ENCODE measurements at places on chromosomes 2 and 18. TPM values are rescaled to one million over a fixed set of nuclear protein-coding genes. Genes with fewer than 3 reads are reported as not detected.

ACTG2 gene
- total RNA-seq: 110 TPM

RASGRP3 gene
- total RNA-seq: 1.9 TPM

LAPTM4A gene
- total RNA-seq: 108 TPM

VWA3B gene
- total RNA-seq: not detected

SLC14A1 gene
- not detected for total RNA-seq

DNA sequence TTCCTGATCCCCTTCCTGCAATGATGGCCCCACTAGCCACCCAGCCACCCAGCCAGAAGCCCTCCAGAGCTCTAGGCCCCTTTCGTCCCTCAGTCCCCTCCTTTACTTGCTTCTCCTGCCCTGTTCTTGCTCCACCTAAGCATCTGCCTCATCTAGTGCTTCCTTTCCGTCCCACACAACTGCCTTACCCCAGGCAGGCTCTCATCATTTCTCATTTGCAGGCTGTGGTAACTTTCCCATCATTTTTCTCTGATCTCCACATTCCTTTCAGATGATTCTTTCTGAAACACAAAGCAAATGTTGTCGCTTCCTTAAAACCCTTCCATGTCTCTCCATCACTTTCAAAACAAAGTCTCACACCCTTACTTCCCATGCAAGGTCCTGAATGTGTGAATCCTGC lies 459.8 kb downstream of the METTL4 start:
- no peak overlapping the region for H3K4me3 ChIP-seq
- no peaks in the 10 kb centered on the region for H3K4me1 ChIP-seq
- no peak for DNase-seq
- H3K36me3 ChIP-seq: no peaks in the 10 kb centered on the region

- H3K27ac ChIP-seq: peak overlapping the region; percentile 96
- H3K36me3 ChIP-seq: no peaks in the 10 kb centered on the region
- H3K4me1 ChIP-seq: peaks cover 14% of the 10 kb centered on the region
- DNase-seq: no peak
- peak overlapping the region; percentile 94 for H3K4me3 ChIP-seq
Observed at GRCh38 chr18:21741562-21742314, 1.1 kb downstream of the MIB1 start.

DNA sequence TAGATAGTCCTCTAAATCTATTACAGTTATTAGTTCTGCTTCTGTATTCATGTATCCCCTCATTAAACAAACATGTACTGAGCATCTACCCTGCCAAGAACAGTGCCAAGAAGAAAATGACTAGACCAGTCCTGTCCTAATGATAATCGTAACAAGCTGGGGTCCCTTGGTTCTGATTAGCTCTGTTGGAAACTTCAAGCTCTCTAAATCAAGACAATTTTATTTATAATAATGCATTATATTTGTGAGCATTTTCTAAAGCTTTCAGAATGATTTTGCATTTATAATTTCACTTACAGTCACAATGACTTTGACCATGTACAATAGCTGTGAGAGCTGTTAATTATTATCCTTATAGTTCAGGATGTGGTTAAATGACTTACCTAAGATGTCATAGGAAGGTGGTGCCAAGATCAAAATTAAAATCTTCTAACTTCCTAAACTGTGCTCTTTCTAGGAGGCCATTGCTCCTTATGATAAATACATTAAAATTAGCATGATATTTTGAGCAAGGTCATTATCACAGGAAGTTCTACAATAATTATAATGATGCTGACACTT lies 336.5 kb upstream of the SLC39A10 start:
- no peak overlapping the region for H3K4me3 ChIP-seq
- no peak overlapping the region for H3K27ac ChIP-seq
- H3K27me3 ChIP-seq: no peaks in the 10 kb centered on the region
- no peaks in the 10 kb centered on the region for H3K36me3 ChIP-seq
- no peaks in the 10 kb centered on the region for H3K4me1 ChIP-seq

DNA sequence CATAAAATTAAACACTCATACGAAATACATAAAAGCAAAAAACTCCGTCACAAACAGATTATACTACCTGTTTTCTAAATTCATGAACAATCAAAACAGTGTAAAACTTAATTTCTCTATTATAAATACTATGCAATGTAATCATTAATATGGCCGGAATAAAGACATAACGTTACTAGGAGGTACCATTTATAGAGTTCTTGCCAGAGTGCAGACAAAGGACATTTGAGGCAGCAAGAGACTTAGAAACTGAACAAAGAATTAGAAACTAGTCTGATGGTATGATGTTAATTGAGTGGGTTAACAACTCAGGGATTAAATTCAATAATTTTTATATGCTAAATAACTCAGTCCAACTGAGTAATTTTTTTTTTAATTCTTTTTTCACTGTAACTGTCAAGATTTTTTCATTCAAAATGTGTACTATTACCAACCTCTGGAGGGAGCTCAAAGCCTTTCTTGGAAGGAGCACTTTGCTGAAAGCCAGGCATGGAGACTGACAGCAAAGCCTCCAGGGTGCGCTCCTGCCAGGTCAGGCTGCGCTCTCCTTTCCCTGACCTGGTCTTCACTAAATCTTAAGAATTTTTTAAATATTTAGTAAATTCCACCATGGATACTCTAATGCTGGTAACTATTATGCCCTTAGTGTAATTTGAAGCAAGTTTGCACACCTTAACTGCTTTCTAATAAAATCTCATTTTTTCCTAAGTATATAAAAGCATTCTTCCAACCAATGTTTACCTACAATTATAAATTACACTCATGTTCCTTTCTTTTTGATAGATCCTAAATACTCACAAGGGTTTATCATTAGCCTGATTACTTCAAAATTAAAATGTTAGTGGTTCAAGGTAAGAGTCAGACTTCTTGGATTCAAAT lies 34.1 kb downstream of the WDR35 start:
- H3K27me3 ChIP-seq: no peaks in the 10 kb centered on the region
- no peak overlapping the region for H3K4me3 ChIP-seq
- no peaks in the 10 kb centered on the region for H3K4me1 ChIP-seq
- H3K27ac ChIP-seq: no peak overlapping the region

DNA sequence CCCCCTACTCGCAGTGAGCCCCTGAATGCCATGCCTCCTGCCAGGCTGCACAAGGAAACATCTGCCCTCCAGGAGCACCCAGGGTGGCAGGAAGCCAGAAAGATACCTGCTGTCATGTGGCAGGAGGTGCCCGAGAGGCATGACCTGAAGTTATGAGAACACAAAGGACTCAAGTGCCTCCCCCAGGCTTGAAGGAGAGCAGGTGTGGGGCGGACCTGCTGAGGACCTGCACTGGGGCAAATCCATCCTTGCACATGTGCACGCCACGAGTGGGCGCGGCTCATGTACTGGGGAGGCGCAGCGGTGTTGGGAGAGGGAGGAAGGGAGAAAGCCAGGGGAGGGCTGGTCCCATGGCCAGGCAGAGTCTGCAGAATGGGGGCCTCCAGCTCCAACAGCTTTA lies 26.9 kb downstream of the SDC1 start:
- peak overlapping the region; percentile 85 for H3K27ac ChIP-seq
- no peak for DNase-seq
- H3K27me3 ChIP-seq: no peaks in the 10 kb centered on the region

GRCh38 chr2:85663594-85664565 lies 4.1 kb downstream of the SFTPB start:
- no peak overlapping the region for H3K27ac ChIP-seq
- H3K36me3 ChIP-seq: peaks cover 9% of the 10 kb centered on the region
- H3K4me3 ChIP-seq: no peak overlapping the region
- H3K27me3 ChIP-seq: no peaks in the 10 kb centered on the region

- H3K4me1 ChIP-seq: no peaks in the 10 kb centered on the region
- no peak overlapping the region for H3K4me3 ChIP-seq
- no peak for DNase-seq
- H3K27me3 ChIP-seq: no peaks in the 10 kb centered on the region
- no peak overlapping the region for H3K27ac ChIP-seq
Observed at GRCh38 chr2:86800856-86801567, 10.3 kb upstream of the CD8A start.

GRCh38 chr18:79275992-79276391 lies 119.7 kb upstream of the NFATC1 start:
- no peak for DNase-seq
- H3K4me1 ChIP-seq: no peaks in the 10 kb centered on the region
- no peak overlapping the region for H3K4me3 ChIP-seq
- H3K36me3 ChIP-seq: no peaks in the 10 kb centered on the region
- no peak overlapping the region for H3K27ac ChIP-seq

Data from esophagus squamous epithelium (tissue), 5 donors.